ENCODE measurements at places on chromosomes 1 and 21. TPM values are rescaled to one million over a fixed set of nuclear protein-coding genes. Genes with fewer than 3 reads are reported as not detected.

DNA sequence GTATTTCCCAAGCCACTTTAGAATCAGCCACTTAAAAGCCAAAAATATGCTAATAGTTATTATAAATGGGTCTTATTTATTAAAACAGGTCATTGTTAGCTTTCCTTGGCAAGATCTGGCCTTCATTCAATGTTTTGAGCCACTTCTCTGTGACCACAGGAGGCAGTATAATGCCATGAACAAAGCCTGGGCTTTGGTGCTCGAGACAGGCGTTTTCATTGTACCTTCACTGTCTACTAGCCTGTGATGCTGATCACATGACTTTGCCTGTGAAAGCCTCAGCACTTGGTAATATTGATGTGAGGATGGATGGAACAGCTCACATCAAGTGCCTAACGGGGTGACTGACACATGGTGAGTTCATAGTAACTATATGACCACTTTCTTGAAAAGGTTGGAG is 217.0 kb downstream of the RWDD3 start:
- DNase-seq = no peak

ZSWIM5 gene
- total RNA-seq = 1.4 TPM

GUCA2A gene
- not detected for total RNA-seq

LRRN2 gene
- total RNA-seq = 0.32 TPM

DNA sequence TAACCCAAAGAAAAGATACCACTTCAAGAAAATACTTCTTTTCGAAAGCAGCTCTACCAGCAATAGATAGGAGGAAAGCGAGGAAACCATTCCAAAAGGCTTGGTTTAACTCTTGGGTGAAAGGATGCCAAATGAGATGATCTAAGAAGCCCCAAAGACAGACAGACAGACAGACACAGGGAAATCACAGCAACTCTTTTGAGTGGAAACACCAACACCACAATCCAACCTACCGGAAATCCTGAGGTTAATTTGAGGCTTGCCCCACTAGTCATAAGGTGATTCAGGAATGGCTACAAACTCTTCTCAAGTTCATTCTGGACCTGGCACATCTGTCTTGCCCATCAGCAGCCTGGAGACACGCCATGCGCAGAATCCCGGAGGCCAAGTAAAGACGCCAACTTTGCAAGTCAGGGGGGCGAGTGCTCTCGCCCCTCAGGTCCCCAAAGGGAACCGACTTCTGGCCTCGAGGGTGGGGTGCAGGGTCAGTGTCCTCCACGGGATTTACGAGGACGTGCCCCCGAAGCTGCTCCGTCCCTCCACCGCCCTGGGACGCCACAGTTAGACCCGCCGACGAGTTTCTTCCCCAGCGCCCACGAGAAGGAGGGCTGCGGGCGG is 778 bp downstream of the EVI5 start:
- peak; percentile 86 for DNase-seq

GRCh38 chr1:89489047-89489729 is 35.4 kb upstream of the LRRC8B start:
- no peak for DNase-seq

GRCh38 chr1:79547514-79547913 is 541.0 kb upstream of the ADGRL4 start:
- no peak for DNase-seq
